Stimulated activated CD4-positive, alpha-beta T cell treated with anti-CD3 and anti-CD28 coated beads, Interleukin-12 subunit alpha, Interleukin-12 subunit beta, amount 100 ng/mL, for 48 hours (primary cell): ENCODE measurements at places on chromosomes 2 and 18.

- no peak for DNase-seq
Observed at GRCh38 chr2:131584940-131585339, 57.3 kb downstream of the CCDC74A start.

- DNase-seq: peak; percentile 47
Observed at GRCh38 chr2:111698743-111699554, 185.0 kb downstream of the ANAPC1 start.

GRCh38 chr2:107412981-107413380 is 413.7 kb upstream of the RGPD4 start:
- no peak for DNase-seq

DNA sequence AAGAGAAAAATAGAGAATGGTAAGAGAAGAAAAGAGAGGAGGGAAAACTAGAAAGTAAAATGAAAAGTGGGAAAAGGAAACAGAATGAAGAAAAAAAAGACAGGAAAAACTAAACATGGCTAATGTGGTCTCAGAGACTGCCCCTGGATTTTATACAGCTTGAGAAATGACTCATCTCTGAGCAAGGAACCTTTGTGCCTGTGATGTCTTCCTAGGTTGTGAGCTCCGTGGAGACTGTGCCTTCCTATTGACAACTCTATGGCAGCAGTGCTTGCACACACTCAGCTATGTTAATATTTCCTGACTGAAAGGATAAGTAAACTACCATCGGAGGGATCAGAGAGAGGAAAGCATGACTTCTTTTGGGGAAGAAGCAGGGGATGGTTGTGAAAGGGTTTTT is 203.8 kb downstream of the RDH14 start:
- no peak for DNase-seq

GRCh38 chr18:34221971-34222306 is 2.8 kb downstream of the NOL4 start:
- DNase-seq: no peak
